Stimulated activated CD4-positive, alpha-beta T cell treated with anti-CD3 and anti-CD28 coated beads, Interleukin-4, amount 100 ng/mL, for 4 hours (primary cell): ENCODE measurements at places on chromosomes 16 and 17.

GRCh38 chr17:35170968-35171771 lies 23.0 kb downstream of the SLC35G3 start:
- DNase-seq = no peak

- DNase-seq = no peak
Observed at GRCh38 chr17:7419819-7420610, at the start of gene SPEM1. Gene SPEM1, plus strand, starts transcription at chr17:7420324. Its CDS starts 61 bp downstream, at chr17:7420385.

DNA sequence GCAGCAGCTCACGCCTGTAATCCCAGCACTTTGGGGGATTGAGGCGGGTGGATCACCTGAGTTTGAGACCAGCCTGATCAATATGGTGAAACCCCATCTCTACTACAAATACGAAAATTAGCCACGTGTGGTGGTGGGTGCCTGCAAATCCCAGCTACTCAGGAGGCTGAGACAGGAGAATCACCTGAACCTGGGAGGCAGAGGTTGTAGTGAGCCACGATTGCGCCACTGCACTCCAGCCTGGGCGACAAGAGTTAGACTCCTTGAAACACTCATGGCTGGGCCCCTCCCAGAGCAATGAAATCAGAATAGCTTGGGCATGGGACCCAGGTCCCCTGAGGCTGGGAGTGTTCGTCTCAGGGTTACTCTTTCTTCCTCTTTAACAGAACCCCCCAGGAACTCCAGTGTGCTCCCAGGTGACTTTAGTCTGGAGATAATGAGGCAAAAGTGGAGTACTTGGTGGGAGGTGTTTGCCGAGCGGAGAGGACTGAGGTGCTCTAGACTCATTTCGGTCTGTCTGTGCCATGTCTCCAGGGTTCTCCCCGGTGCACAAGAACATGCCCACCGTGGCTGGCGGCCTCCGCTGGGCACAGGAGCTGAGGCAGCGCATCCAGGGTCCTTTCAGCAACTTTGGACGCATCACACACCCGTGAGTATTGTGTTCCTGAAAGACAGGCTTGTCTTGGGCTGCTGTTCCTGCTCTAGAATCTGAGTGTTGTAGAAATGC lies 41.6 kb downstream of the DNAH9 start:
- no peak for DNase-seq

DNA sequence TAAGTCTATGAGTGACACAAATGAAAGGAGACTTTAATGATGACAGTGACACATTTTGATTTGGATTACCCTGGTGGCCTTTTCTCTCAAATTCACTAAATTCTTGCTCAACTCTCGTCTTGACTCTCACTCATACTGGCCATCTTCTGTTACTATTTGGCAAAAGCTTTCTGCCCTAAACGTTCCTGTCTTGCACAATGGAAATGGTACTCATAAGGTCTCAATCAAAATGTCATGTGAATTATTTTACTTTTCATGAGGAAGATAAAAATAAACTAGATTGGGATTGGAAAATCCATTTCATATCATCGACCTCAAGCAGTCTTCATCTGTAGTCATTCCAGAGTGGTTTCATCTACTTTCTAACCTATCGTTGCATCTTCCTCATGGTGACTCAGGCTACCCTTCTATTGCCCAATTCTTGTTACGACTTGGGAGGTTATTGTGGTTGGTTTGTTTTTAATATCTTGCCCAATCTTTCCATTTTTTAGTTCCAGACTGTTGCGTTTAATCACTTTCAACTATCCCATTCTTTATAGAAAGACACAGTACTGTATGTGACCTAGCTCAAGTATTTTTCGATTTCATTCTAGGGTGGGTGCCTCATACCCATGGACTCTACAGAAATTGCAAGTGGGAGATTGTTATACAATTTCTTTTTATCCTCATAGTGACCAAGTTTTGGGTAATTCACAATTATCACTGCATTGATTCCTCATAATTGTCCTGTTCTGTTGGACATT lies 317.2 kb upstream of the KCNJ16 start:
- DNase-seq = no peak

DNA sequence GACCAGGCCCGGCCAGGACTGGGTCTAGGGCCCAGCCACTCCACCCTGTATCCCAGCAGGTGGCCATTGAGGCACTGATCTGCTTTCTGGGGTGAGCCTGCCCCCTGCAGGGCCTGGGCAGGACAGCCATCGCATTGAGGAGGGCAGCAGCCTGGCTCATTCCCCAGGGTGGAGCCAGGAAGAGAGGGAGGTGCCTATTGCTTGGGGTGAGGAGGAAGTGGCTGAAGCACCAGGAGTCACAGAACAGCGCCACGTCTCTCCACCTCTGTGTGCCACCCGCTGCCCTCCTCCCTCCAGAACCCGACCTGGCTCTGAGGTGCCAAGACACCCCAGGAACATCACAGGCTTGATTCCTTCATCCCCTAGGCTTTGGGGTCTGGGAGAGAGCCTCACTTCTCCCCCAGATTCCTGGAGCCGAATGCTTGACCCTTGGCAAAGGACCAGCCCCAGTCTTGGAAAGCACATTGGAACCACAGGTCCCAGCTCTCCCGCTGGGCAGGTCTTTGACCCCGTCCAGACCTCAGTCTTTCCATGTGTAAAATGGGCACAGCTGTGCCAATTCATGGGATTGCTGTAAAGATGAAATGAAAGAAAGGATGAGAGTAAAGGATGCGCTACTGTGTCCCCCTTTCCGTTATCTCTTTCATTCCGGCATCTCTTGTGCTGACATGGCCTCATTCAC lies 7.2 kb upstream of the KRT36 start:
- peak; percentile 45 for DNase-seq

GRCh38 chr16:4766875-4767628 lies at the start of gene ZNF500:
Gene ZNF500, minus strand, starts transcription at chr16:4767162. Its CDS starts 1,184 bp downstream, at chr16:4765978.
- DNase-seq = peak; percentile 99

DNA sequence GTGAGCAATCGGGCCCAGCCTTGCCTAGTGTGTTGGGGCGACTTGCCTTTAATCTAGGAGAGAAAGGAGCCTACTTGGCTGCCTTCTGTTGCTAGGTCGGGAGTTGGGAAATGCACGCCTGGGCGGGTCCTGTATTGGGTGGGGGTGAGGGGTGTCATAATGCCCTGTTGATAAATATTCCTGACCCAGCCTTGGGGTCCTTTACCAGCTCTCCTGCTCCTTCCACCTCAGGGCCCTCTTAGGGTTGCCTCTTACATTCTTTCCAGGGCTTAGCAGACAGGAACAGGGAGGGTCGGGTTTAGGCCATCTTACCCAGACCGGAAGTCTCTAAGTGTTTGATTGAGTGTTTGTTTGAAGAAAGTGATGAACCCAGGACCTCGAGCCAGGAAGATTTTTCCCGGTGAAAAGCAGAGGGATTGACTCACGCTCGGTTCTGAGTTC lies 112.9 kb downstream of the SEC14L1 start:
- DNase-seq = no peak

- DNase-seq = no peak
Observed at GRCh38 chr17:19244357-19244756, 7.2 kb downstream of the EPN2 start.

DNA sequence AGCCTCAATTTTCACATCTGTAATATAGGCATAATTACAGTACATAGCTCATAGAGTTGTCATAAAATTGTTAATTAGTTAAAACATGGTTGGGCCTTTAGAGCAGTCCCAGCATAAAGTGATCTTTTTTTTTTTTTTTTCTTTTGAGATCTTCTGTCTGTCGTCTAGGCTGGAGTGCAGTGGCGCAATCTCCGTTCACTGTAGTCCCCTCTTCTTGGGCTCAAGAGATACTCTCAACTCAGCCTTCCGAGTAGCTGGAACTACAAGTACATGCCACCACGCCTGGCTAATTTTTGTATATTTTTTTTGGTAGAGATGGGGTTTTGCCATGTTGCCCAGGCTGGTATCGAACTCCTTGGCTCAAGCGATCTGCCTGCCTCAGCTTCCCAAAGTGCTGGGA lies 31.0 kb downstream of the RND2 start:
- no peak for DNase-seq

GRCh38 chr17:72346306-72346705 lies 225.5 kb downstream of the SOX9 start:
- no peak for DNase-seq

GRCh38 chr16:81565321-81566028 lies 120.9 kb downstream of the CMIP start:
- DNase-seq = no peak
